ENCODE measurements at places on chromosomes 1 and 21.

DNA sequence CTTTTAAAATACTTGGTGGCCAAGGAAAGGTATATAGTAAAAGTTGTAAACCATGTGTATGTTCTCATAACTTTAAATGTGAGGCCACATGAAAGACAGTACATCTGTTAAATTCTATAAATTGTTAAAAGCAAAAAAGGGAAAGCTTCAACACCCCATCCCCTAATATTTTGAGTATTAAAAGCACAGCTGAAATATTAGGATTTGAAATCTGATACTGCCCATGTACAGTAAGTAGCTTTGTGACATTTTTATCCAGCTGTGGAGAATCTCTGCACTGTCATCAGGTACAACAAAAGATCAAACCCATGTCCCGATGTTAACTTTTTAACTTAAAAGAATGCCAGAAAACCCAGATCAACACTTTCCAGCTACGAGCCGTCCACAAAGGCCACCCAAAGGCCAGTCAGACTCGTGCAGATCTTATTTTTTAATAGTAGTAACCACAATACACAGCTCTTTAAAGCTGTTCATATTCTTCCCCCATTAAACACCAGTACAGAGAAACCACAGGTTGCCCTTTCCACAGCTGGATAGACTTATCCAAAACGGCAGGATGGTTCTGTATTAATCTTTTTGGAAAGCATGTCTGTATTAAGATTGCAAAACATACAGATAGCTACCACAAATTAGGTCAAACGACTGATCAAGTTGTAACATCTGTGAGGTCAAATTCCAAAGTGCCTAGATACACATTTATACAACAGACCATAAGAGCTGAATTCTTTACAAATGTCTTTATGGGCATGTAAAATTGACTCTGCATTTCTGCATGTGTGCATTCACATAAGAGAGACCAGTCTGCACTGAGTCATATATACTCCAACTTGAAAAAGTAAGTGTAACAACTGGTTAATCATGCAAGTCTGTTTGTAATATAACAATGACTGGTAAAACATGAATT is 5.2 kb downstream of the IRF2BP2 start:
- no peak for DNase-seq

DNA sequence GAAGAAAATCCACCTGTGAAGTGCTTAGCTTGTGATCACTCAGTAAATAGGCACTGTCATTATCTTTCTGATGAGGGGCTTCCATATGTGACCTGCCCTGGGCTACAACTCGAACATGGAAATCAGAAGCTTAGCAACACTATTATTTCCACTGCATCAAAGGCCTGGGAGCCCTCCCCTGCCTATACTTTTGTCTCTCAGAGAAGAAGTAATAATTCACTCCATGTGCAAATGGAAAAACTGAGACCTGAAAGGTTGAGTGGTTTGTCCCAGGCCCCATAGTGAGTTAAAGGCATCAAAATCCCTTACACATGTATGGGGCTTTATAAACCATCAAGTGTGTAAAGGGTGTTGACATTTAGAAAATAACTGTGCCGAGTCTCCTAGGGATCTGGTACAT is 20.9 kb downstream of the SOX13 start:
- DNase-seq: no peak

GRCh38 chr21:17598437-17598836 is 14.3 kb downstream of the BTG3 start:
- no peak for DNase-seq

GRCh38 chr1:207029701-207030521 is 2.6 kb downstream of the C1orf116 start:
- no peak for DNase-seq

GRCh38 chr21:33033961-33034413 is 8.3 kb downstream of the OLIG2 start:
- no peak for DNase-seq

GRCh38 chr1:26536081-26536480 is 6.5 kb downstream of the RPS6KA1 start:
- DNase-seq: no peak

- DNase-seq: no peak
Measured at GRCh38 chr1:158002022-158002630, 8.7 kb downstream of the KIRREL1 start.

DNA sequence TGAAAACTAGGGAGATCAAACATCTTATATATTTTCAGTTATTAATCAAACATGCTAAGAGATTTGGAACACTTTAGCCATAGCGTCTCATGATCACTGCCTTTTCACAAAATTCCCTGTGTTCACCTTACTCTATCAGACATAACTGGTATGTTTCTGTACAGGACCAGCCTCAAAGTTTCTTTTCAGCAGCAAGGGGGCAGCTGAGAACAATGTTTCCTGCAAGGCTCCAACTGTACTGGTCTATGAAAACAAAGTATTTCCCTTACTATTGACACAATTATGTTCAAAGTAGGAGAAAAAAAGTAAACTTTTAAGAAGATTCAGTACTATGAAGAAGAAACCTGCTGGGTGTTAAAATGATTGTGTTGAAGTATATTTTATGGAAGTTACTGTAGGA is 98.5 kb downstream of the ATF6 start:
- peak; percentile 44 for DNase-seq

DNA sequence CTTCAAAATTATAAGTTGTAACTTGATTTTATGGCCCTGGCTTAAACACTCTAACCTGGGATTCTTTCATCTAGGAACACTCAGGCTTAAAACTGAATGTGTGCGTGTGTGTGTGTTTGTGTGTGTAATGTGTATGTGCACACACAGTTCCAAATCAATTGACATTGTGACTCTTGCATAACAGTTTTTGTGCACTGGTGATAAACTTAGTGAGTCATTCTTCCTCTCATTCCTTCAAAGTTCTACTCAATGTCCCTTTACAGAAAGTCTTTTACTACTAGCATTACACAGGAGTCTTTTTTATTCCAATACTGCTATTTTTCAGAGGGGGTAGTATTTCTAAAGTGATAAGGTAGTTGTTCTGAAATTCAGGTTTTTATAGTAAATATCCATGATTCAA is 943.6 kb downstream of the KCNT2 start:
- no peak for DNase-seq

DNA sequence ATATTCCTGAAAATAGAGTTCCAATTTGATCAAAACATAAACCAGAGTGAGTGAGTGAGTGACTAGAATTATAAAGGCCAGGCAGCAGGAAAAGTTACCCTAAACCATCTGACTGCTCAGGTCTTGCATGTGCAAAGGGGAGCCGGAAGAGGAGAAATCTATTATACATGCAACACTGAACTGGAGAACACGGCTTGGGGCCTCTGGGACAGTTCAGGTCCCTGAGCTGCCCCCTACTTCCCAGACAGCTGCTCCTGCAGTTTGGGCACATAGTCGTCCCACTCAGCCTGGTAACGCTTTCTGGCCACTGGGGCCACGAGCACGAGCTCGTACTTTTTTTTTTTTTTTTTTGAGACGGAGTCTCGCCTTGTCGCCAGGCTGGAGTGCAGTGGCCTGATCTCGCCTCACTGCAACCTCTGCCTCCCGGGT is 40.1 kb downstream of the PTPRC start:
- DNase-seq: no peak

- DNase-seq: peak; percentile 39
Measured at GRCh38 chr21:32562426-32562825, 22.9 kb downstream of the TCP10L start.

- no peak for DNase-seq
Measured at GRCh38 chr1:3067301-3067670, 1.7 kb upstream of the PRDM16 start.

- DNase-seq: no peak
Measured at GRCh38 chr1:7077136-7077535, 291.9 kb downstream of the CAMTA1 start.

DNA sequence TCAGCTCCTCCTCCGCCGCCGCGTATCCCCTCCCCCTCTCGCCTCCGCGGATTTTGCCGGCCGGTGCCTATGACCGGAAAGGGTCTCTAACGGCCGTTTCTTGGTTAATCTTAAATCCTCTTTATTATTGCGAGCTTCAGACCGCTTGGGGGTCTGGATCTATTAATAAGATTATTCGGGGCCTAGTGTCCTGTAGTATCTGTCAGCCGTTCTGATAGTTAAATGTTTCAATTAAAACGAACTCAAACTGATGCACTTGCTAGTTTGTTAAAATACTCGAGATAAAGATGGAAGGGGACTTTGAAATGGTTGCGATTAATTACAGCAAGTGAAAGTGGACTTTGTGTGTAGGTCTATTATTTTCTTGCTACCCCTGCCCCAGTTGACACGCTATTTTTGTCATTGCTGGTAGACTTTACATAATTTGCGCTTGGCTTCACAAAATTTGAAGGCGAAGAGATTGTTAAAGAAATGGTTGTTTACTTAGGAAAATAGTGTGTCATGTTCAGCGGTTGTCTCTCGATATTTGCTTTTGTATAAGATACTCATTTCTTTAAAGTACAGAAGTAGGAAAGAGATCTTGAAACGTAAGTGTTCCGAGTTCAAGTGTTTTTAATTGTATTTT is 779 bp downstream of the SON start:
- DNase-seq: peak; percentile 18

GRCh38 chr1:164360265-164360664 is 198.7 kb upstream of the PBX1 start:
- DNase-seq: no peak

DNA sequence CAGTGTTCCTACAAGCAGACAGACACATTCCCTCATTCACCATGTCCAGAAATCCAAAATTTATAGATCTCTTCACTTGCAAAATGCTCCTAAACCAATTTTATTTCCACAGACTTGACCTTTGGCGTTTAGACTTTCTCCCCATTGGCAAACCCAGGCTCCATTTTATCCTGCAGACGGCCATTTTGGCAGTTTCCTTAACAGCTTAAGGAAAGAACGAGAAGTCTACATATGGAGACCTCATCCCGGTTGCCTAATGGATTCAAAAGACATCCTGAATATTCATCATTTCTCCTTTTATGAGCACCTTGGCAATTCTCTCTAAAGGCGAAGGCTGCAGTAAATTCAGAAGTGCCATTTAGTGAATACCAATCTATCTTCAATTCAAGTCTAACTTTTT is 132.9 kb downstream of the HLX start:
- no peak for DNase-seq

GRCh38 chr21:29257701-29258100 is 41.0 kb upstream of the BACH1 start:
- no peak for DNase-seq

GRCh38 chr1:47568763-47569162 is 130.9 kb downstream of the FOXD2 start:
- DNase-seq: no peak

- DNase-seq: no peak
Measured at GRCh38 chr1:203380420-203381150, 29.7 kb upstream of the FMOD start.

- DNase-seq: no peak
Measured at GRCh38 chr1:31879981-31880608, 58.1 kb downstream of the PTP4A2 start.

DNA sequence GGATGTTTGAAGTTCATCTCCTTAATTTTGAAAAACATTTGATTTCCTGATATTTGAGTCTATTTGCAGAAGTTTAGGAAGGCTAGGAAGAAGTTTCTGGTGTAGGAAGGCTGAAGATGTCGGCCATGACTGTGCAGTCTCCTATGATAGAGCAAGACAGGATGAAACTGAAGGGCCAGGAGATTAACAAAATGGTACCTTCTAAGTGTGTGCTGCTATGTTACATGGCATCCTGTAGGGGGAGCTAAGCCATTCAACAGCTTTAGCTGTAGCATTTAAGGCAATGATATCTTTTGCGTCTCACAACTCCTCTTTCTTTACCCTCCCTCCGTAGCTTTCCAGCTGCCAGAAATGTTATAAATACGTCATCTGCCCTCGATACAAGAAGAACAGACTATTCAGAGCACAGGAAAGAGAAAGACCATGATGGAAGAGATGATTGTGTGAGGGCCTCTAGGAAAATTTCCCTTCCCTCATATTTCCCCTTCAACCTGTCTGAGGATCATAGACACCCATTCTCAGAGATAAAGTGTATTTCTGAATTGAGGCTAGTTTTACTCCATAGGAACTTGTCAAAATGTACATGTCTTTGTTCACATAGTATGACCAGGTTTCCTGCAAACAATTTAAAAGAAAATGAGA is 61.1 kb downstream of the XCL1 start:
- no peak for DNase-seq

- DNase-seq: peak; percentile 99
Measured at GRCh38 chr1:40267767-40268187, 9.7 kb downstream of the ZMPSTE24 start.

DNA sequence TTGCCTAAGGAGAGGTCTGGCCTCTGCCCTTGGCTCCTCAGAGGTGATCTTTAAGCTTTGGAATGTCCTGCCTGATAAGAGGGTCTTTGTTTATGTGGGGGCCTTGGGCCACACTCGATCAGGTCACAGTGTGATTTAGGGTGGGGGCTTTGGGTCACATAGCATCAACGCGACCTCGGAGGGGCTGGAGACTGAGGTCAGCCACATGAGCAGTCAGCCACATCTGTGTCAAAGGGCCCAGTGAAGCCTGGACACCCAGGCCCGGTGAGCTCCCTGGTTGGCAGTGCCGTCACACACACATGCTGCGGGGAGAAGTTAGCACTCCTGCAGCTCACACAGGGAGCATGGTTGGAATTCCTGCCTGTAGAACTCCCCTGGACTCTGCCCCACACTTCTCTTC is 345.0 kb downstream of the NPHP4 start:
- no peak for DNase-seq

DNA sequence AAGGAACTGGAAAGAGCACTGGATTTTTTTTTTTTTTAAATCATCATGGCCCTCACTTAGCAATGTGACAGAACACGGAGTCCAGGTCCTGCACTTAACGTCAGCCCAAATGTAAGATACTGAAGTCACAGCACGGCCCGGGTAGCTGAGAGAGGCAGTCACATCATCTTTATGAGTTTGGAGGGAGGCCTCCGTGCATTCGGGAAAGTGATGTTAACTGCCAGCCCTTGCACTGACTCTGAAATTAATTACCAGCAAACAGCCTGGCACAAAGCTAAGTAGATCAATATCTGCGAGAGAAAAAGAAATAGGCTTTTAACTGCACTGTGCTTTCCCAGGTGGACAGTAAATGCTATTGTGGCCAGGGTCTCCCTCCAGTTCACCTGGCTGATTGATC is 109.5 kb upstream of the ADAR start:
- no peak for DNase-seq

GRCh38 chr1:1938613-1939295 is 19.7 kb upstream of the TMEM52 start:
- DNase-seq: no peak

GRCh38 chr1:217079584-217079983 is 356.4 kb upstream of the ESRRG start:
- no peak for DNase-seq

GRCh38 chr1:226097866-226098625 is 35.5 kb downstream of the H3-3A start:
- DNase-seq: peak; percentile 75

- DNase-seq: no peak
Measured at GRCh38 chr21:14879458-14879857, 185.3 kb downstream of the NRIP1 start.
